Stimulated activated CD4-positive, alpha-beta T cell treated with anti-CD3 and anti-CD28 coated beads, Interleukin-12 subunit alpha, Interleukin-12 subunit beta, amount 100 ng/mL, for 24 hours (primary cell): ENCODE measurements at places on chromosomes 6 and 20.

DNA sequence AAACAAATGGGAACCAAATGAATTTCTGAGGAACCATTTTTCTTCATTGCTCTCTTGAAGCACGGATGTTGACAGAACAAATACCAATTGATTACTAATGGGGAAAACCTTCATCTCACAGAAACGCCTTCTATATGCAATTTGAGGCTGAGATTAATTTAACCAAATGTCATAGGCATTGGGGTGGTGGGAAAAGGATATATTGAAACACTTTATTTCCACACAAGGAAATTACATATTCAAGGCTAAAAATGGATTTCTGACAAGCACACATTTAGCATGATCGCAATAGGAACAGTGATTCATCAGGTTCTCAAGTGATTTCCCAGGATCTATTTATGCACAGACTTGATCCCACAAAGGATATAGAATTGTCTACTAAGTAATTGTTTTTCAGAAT is 88.9 kb downstream of the COL12A1 start:
- no peak for DNase-seq

GRCh38 chr6:157001716-157002115 is 224.5 kb downstream of the ARID1B start:
- no peak for DNase-seq

GRCh38 chr6:21823371-21823770 is 229.8 kb downstream of the SOX4 start:
- DNase-seq, result no peak

DNA sequence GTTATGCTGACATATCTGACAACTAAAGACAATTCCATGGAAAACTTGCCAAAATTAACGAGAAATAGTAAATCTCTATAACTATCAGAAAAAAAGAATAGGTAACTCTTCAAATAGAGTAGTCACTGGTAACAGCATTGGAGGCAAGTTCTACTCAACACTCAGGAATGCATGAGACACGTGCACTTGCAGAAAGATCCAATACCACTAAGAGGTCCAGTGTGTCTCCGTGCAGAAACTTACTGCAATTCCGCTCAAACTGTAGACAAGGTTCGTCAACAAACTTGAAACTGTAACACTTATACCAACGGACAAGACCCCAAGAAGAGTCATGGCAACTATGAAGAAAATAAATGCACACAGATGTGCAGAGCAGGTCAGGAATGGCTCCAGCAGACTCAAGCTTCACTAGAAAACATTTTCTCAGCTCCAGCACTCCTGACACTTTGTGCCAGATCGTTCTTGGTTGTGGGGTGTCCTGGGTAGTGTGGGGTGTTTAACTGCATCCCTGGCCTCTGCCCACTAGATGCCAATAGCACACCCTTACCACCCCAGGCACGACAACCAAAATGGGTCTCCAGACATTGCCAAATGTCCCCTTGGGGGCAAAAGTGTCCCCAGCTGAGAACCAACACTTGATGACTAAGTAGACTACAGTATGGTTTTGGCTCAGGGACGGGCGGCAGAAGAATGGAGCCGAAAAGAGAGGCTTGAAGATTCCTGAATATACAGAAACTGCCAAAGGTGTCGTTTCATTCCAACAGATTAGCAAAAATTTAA is 134.8 kb downstream of the DTNBP1 start:
- DNase-seq, result no peak

- DNase-seq, result no peak
These were observed 41.1 kb upstream of the SAMD5 start for GRCh38 chr6:147467428-147467827.

DNA sequence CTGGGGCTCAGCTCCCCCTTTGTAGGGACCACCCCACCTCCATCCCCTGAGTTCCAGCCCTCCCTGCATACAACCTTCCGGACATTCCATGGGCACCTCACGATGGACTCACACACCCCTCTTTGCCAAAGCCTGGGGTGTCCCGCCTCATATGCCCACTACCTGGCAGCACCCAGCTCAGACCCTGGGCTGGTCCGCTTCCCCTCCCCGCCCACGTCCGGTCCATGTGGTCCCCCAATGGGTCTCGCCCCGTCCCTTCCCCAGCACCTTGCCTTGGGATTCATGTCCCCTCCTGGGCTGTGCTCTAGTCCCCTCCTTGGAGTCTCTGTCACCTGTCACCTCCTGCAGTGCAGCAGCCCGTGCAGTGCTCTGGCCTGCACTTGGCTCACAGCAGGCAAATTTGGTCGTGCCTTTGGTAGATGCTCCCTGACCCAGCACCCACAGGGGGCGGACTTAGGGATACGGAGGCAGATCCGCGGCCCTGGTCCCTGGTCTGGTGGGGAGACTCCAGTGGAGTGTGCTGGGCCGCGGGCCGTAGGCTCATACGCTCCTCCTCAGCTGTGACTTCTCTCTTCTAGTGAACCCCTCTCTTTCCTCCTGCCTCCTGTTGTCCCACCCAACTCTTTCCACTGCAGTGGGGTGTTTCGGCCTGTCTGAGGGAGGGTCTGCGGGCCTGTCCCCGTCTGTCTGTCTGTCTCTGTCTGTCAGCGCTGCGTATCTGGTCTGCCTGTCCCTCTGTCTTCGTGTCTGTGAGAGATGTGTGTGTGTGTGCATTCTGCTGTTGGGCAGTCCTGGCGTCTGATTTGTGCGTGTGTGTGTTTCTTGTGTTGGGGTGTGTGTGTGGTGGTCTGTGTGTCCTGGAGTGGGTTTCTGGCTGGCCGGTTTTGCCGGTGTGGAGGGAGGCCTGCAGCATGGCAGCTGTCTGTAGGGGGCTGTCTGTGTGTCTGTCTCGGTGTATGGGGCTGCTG is 69.5 kb downstream of the SRC start:
- DNase-seq, result no peak

- no peak for DNase-seq
These were observed 13.5 kb downstream of the PLAGL2 start for GRCh38 chr20:32193996-32194395.

DNA sequence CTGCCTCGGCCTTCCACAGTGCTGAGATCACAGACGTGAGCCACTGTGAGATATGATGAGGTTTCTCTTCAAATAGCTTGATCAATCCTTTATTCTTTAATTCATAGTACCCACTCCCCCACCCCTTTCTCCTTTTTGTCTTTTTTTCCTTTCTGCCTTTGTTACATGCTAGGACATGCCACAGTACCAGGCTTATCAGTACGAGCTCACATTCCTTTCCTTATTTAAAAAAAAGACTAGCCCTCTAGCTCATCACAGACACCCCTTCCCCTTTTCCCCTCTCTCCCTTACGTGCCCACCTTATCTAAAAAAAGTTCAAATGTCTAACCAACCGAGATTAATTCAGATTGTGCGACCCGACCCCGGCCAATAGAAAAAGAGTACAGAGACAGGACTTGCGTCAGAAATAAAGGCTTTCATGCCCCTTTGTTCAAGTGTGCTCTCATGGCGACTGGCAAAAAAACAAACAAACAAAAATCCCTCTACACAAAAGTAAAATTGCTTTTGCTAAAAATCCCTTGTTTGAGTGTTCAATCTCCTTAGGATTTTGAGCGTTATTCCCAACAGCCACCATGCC is 49.2 kb downstream of the MRAP2 start:
- no peak for DNase-seq
